ENCODE measurements at places on chromosomes 2 and 18.

DNA sequence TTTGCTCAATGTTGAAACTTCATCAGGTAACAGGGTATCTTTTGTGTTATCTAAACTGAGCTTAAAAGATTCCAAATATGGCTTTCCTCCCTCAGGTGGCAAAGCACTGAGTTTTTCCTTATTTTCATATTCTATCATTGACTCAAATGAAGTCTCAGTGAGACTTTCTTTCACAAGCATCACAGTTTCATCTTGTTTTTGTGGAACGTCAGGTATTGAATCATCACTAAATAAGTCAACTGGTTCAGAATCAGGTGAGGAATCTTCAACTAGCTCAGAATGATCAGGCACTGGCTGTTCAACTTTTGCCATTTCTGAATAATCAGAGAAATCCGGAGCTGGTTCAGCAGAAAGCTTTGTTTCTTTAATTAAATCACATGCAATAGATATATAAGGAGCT lies 24.6 kb downstream of the RTN4 start:
- no peak for DNase-seq

DNA sequence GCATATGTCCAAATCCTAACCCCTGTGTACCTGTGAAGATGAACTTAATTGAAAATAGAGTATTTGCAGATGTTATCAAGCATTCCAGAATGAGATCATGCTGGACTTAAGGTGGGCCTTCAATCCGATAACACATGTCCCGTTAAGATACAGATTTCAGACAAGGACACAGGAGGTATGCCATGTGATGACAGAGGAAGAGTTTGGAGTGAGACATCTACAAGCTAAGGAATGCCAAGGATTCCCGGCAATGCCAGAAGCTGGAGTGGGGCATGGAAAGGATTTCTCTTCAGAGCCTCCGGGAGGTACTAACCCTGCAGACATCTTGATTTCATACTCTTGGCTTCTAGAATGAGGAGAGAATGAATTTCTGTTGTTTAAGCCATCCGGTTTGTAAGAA lies 231.7 kb downstream of the ALK start:
- no peak for DNase-seq

GRCh38 chr2:154527962-154528361 lies 170.5 kb upstream of the KCNJ3 start:
- DNase-seq, result no peak

GRCh38 chr18:62450546-62451410 lies 72.0 kb upstream of the ZCCHC2 start:
- DNase-seq, result no peak

DNA sequence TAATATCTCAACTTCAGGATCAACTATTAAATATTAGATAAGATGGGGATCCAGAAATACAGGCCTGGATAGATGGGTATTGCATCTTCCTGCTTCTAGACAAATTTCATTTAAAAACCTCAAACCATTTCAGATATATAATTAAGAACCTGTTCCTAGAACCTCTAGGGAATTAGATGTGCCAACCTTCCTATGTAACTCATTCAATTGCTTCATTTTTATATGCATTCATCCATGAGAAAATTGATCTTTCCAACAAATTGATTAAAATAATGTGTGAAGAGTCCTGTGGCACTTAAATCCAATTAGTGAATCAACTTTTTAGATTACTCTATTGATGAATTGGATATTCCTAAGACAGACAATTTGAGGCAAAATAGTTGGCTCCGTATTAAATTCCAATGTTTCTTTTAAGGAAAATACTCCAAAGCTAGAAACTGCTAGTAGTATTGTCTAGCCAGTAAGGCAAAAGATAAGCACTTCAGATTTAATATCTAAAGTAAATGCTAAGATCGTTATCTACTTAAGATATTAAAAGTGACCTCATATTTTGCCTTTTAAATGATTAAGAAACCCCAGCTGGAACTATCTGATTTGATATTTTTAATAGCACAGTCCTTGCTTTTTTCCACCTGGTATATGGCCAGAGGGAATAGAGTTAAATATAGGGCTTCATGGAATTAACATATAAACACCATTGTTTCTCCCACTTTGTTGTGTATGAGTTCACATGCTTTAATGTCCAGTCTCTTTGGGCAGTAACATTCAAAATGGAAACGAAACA lies 35.8 kb downstream of the DARS1 start:
- DNase-seq, result no peak

DNA sequence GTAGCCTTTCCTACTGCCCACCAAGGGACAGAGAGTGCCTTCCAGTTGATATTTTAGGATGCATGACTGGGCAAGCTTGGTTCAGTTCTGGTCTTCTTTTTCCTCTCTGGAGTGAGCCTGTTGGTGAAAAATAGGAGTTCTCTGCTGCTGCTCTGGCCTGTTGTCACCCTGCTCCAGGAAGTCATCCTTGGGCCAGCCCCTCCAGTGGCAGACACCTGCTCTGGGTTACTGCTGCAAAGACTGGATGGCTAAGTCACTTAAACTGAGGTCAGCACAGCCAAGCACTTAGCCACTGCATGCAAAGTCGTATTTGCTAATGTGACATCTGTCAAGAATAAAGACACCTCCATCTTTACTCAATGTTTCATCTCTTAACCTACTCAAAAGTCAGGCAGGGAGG lies 219.6 kb upstream of the ID2 start:
- DNase-seq, result no peak

GRCh38 chr18:35524226-35524625 lies 26.5 kb upstream of the INO80C start:
- no peak for DNase-seq

GRCh38 chr2:136448432-136448831 lies 316.9 kb upstream of the THSD7B start:
- no peak for DNase-seq

Data from activated CD8-positive, alpha-beta memory T cell treated with anti-CD3 and anti-CD28 coated beads, Interleukin-2, amount 50 U/mL, for 4 hours (primary cell).